Activated CD4-positive, alpha-beta T cell treated with anti-CD3 and anti-CD28 coated beads, Interleukin-2, amount 50 U/mL, for 48 hours (primary cell): ENCODE measurements at places on chromosomes 3 and 15.

GRCh38 chr3:71492974-71493771 lies 90.4 kb downstream of the FOXP1 start:
- no peak for DNase-seq

- DNase-seq, result no peak
Observed at GRCh38 chr3:128498127-128498626, 5.2 kb upstream of the GATA2 start.

GRCh38 chr3:40143283-40144090 lies 166.0 kb upstream of the EIF1B start:
- no peak for DNase-seq

- peak; percentile 84 for DNase-seq
Observed at GRCh38 chr15:45187894-45188830, at the start of gene SHF. Gene SHF (minus strand): TSS chr15:45187966. CDS start chr15:45187951, 15 bp downstream.

GRCh38 chr3:192875971-192876565 lies 41.6 kb downstream of the MB21D2 start:
- DNase-seq, result no peak

GRCh38 chr3:183428447-183429211 lies at the start of gene MCF2L2:
Gene MCF2L2 (minus strand): TSS chr3:183428619. CDS start chr3:183427977, 642 bp downstream.
- peak; percentile 82 for DNase-seq

DNA sequence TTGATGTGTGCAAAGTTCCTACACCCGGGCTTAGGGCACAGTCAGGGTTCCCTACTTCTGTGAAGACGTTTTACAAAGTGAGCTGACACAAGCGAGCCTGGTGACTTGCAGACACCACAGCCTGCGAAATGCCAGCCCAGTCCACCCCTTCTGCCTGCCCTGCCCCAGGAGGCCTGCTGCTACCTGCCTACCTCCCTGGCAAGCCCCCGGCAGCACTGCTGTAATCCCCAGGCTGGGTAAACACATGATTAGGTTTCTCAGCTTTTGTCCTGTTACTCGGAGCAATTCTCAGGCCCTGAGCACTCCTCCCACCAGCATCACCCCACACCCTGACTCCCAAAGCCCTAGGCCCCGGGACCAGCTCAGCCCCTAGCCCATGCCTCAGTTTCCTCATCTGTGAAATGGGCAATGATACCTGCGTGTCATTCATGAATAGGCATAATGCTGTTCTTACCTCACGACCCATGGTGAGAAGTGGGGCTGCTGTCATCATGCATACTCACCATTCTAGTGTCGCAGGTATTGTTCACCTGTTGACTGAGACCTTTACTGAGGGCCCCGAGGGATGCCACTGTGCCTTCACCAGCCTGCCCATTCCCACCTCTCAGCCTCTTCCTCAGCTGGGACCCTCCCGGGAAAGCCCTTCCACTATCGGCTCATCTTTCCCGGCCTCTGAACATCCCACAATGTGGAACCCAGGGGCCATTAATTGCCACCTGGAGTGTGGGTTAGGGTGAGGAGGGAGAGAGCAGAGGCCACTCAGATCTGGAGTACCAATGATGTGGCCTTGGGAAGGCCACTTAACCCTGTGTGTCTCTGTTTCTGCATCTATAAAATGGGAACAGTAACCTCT lies 31.5 kb upstream of the SLC6A6 start:
- no peak for DNase-seq

- DNase-seq, result no peak
Observed at GRCh38 chr3:58037141-58037910, 29.1 kb downstream of the FLNB start.
